H7 (cell line): ENCODE measurements at places on chromosomes 1 and 21. TPM values are rescaled to one million over a fixed set of nuclear protein-coding genes. Genes with fewer than 3 reads are reported as not detected.

DNA sequence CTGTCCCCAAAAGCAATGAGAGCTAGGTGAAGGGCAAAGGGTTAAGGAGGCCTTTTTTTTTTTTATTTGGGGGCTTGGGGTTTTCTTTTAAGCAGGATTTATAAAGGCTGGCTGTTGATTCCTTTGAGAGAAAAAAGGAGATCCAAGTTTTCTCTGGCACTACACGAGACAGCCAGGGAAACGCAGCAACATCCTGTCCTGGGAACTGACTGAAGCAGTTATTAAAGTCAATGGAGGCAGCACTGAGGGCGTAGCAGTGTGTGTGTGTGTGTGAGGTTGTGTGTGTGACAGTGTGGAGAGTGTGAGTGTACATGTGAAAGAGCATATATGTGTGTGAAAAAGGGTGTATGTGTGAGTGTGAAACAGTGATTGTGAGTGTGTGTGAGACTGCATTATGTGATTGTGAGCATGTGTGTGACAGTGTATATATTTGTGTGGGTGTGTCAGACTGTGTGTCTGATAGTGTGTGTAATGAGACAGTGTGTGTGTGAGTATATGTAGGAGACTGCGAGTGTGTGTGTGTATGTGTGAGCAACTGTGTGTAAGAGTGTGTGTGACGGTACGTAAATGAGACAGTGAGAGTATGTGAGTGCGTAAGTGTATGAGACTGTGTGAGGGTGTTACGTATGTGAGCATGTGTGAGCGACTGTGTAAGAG lies 65.9 kb upstream of the TIAM1 start:
- no peak for DNase-seq

DNA sequence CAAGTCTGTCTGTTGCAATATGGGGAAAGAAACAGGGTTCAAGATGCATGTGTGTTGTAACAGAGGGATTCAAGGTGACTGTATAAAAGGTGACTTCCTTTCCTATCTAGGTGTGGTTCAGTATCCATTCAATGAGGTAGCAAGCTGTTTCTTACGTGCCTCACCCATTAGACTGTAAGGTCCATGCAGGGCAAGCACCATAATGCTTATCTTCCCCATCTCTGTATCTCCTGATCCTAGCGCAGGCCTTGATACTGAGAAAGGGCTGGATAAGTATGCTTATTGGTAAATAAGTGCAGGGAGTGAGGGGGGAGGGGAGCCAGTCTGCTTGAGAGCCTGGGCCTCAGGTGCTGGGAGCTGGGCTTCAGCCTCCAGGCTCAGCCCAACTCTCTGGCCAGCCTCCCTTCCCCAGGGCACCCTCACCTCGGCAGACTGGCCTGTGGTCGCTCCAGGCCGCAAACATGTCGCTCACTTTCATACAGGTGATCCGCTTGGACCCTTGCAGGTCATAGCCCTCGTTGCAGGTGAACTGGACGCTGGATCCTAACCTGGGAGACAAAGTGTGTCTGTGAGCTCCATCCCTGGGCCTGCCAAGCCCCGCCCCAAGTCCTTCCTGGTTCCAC lies 44.5 kb upstream of the HMGB4 start:
- no peak for DNase-seq

DNA sequence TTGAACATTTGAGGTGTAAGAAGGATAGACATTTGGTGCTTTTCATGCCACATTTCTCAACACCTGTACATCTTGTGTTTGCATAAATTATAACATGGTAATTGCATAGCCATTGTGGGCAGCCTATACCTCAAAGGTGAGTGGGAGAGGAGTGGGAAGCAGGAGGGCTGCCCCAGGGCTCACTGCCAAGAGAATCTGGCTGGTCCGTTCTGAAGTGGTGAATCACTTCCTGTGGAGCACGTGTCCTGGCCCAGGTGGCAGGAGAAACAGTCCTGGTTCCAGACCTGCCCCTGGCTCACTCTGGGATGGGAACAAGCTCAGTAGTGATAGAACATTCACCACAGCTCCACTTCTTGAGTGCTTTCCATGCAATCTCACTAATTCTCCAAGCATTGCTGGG lies 11.6 kb upstream of the OLFML2B start:
- DNase-seq, result no peak

- no peak for DNase-seq
These were observed 123.7 kb upstream of the COP1 start for GRCh38 chr1:176330782-176331181.

The ADORA3 gene
- total RNA-seq, result not detected in 2 replicates
